ENCODE measurements at places on chromosomes 3 and 15.

DNA sequence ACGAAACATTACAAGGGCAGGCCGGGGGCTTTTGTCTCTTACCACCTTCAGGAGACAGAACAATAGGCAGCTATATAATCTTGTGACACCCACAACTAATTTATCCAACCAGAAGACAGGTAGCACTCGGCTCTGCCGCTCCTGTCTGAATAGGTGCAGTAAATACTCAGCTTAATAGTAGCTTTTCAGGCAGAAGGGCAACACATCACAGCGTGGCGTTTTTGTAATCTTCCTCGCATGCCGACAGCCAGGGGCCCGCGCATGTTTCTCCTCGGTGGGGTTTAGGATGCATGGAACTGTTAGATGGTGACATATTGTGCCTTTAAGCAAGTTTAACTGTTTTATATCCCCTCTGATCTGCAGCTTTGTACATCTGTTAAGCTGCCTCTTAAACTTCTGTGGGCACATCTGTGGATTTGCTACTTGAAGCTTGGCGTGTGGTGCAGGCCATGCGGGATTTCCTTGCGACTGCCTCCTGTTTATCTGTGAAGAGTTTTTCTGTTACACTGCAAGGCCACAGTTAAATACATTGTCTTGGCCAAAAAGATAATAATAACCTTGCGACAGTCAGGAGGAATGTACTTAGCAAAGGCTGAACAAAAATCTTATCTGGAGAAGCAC lies 123.2 kb upstream of the BNIP2 start:
- DNase-seq: no peak

DNA sequence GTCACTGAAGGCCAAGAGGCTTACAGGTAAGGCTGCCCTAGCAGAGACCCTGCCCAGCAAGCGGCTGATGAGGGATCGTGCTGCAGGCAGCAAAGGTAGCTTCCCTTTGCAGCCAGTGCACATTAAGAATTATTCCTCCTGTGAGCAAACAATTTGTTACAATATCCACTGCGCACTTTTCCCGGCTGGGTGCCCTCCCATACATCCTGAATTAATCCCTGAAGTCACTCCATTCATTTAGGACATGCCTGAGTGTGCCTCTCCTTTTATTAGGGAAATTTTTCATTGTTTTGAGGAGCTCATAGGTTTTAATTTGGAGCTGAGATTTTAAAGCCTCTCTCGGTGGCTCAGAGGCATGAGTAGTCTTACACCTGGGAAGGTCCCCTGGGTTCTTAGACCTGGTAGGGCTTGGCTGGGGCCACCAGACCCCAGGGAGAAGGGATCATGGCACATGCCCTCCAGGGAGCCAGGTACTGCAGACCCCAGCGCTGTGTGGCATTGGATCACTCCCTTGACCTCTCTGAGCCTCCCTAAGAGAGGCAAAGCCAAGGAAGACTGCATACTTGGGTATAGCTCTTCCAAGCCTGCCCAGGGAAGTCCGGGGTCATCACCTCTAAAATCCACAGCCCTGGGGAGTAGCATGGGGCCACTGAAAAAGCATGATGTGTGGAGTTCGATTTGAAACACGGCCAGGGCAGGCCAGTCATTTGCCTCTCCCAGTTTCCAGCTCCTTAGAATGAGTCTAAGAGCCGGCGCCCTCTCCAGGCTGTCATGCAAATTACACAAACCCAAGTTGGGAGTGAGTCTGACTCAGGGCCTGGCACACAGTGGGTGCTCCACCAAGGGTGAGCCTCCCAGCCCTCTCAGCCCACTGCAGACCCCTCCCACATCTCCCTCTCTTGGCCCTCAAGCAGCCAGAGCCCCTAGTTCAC lies 151.9 kb upstream of the LINGO1 start:
- DNase-seq: no peak

- no peak for DNase-seq
These were observed 17.3 kb downstream of the RYR3 start for GRCh38 chr15:33328106-33328505.

DNA sequence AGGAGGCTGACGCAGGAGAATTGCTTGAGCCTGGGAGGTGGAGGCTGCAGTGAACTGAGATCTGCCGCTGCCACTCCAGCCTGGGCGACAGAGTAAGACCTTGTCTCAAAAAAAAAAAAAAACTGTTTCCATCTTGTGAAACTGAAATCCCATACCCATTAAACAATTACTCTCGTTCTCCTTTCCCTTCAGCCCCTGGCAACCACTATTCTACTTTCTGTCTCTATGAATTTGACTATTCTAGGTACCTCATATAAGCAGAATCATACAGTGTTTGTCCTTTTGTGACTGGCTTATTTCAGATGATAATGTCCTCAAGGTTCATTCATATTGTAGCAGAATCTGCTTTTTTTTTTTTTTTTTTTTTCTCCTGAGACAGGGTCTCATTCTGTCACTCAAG lies 51.5 kb upstream of the UBE2E1 start:
- DNase-seq: no peak

- no peak for DNase-seq
These were observed 141.6 kb downstream of the SCAPER start for GRCh38 chr15:76763554-76763953.

DNA sequence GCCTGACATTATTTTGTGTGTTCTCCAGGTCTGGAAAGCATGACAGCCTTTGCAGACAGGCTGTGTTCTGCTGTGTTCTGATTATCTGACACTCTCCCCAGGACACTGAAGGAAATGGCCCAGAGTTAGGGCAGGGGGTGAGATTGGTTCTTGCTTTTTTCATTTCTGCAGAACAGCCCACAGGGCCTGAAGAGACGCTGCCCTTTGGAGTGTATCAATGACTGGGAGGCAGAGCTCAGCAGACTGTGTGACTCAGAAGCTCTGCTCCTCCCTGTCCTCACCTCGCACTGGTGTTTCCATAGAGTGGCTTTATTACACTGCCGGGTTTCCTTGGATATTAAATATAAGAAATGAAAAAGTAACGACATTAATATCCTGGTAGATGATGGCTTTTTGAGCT lies 523.6 kb downstream of the NTRK3 start:
- DNase-seq: no peak

DNA sequence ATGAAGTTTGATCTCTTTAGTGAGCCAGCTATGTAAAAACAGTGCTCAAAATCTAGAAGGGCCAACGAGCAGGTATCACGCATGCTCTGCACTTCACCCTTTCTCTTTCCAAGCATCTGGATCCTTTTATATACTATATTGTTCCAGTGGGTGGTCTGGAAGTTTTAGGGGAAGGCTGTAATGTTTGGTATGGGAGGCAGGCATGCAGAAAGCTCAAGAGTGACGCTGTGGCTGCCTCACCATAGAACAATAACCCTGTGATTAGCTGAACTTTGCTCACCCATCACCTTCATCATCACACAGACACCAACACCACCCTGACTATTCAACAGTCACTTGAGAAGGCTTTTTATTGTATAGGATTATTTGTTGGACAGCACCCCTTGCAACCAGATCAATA lies 81.6 kb downstream of the FBN1 start:
- DNase-seq: no peak
